Stimulated activated naive CD8-positive, alpha-beta T cell treated with anti-CD3 and anti-CD28 coated beads, Interleukin-15, Interleukin-2, amounts not matched to agents 100 U/mL and 50 U/mL, for 24 hours (primary cell): ENCODE measurements at places on chromosomes 5 and 9.
A peak's percentile ranks its signal among the peaks of the same experiment; 100 is the strongest.

DNA sequence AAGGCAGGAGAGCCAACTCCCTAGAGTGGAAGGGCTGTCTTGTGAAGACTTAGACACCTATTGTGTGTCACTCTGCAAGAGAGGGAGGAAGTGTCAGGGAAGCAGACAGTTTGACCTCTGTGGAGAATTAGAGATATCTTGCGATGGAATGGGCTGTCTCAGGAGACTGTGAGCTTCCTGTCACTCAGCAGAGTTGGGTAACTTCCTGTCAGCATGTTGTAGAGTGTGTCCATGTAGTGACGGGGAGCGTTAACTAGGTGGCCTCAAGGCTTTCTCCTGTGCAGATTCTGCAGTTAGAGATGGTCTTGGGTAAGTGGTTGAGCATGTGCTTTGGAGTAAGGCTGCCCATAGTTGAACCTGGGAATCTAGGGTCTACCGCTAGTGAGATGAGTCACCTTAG, 136.5 kb downstream of the KIF4B start:
- DNase-seq: no peak

- DNase-seq: no peak
These were observed 86.0 kb downstream of the PRDM6 start for GRCh38 chr5:123174916-123175481.

DNA sequence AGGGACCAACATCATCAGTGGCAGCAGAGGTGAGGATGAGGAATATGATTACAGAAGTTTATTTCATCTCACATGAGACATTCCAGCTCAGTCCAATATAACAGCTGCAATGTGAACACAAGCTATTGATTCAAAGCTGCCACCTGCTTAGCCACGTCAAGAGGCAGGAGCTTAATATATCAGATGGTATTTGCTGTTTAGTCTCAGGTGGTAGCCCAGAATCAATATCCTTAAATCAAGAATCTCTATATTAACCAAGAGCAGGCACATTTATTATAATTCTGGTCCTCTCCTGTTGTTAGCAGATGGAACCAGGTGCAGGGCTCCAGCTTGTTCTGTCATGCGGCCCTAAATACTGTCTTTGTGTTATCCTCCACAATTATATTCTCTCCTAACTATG, 431.6 kb downstream of the ICE1 start:
- no peak for DNase-seq

- DNase-seq: no peak
These were observed 271.6 kb upstream of the MAP3K1 start for GRCh38 chr5:56543441-56544388.

DNA sequence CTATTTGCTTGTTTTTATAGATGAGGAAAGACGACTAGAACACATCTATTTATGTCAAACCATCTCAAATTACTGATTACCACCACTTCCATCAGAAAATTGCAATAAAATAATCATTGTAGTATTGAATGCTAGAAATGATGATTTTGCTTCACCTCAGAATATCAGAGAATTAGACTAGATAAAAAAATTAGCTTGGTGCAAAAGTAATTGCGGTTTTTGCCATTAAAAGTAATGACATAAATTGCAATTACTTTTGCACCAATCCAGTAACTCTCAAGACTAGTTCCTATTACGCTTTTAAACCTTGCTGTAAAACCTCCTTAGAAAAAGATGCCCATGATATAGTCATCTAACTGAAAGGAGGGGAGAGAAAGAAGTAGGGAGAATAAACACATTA, 556.7 kb upstream of the GRIN3A start:
- DNase-seq: no peak

DNA sequence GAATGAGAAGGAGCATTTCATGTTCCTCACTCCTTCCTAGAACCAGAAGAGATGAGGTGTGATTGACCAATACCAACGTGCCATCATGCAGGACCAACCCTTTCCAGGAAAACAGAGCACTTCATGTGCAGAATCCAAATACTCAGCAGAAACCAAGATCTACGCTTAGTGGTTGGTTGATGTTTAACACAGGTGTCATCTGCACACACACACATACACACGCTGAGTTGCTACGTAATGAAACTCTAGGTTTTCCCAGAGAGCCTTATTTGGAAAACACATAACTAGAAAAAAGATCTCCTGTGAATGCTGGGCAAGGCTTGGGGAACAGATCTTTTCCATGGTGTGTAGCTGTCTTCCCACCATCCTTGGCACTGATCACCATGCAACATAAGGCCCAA, 21.1 kb upstream of the ZNF622 start:
- DNase-seq: no peak

DNA sequence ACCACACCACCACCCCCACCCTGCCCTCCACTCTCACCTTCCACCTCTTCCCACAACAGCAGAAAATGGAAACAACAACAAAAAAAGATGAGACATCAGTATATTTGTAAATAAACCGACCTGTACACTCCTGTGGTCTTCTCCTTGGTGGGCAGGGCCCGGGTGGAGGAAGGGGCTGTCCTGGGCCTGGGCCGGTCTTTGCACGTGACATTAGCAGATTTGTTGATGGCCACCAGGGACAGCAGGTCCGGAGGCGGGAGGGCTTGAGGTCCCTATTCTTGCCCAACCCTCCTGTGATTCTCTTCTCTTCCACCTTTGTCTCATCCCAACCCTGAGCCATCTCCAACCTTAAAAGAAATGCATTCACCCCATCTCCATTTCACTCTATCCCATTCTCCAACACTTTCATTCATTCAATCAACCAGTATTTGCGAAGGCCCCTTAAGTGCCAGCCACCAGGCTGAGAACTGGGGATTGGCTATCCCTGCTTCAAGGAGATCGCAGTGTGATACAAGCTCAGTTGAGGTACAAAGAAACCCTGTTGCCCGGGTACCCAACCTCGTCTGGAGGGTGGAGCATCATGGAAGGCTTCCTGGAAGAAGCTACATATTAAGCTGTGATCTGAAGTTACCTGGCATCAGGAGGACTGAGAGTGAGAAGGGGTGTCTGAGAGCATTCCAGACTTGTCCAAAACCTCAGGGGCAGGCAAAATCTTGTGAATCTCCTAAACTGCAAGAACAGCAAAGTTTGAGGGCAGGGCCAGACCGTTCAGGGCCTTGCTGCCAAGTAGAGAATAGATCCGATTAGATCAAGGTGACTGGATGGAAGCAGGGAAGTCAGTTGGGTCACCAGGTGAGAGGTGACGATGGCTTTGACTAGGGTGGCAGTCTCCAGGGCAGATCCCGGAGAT, 87.4 kb downstream of the LMX1B start:
- no peak for DNase-seq

DNA sequence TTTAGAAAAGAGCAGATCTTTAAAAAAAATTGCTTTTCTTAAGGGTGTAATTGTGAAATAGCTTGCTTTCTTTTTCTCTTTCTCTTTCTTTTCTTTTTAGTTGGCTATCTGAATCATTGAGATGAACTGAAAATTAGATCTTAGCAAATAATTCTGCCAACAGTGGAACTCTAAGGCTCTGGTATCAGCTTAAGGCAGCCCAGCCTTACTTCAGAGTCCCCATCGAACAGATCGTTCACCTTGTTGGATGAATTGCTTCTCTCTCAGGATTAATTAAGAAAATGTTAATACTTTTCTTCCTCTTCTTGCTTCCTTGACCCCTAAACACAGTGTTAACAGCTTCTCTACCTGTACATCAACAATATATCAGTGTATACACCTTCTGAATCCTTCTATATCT, 92.1 kb downstream of the ZCCHC7 start:
- DNase-seq: no peak

- DNase-seq: peak; percentile 54
These were observed 8.0 kb downstream of the B4GALT1 start for GRCh38 chr9:33158843-33159776.

DNA sequence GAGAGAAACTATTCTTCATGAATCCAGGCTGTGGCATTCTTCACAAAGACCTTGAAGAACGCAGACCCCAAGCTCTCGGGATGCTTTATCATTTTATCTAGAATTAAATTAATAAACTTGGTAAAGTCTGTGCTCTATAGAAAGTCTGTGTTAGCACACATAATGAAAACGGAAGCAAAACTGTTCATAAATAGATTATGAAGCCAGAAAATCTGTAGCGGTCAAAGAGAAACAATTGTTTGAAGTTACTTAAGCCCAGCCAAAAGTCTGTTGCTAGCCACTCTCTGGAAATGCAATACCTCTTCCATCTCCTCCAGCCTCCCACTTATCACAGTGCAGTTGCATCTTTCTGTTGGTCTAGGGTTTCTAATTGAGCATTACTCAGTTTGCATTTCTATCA, 375.9 kb downstream of the KIF4B start:
- DNase-seq: no peak

DNA sequence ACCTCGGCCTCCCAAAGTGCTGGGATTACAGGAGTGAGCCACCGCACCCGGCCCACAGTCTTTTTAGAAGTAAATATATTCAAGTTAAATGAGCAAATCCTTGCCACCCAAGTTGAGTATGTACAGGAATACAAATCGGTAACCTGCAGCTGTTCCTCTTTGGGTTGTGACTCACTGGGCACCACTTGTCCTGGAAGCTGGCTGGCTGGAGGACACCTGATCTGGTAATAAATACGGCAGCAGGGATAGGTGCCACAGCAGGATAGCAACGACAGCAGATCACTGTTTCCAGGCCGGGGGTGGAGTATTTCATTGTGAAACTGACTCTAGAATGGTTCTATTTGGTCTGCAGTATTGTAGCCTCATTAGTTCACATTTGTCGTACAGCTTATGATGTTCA, 35.7 kb upstream of the SLC36A2 start:
- DNase-seq: no peak

GRCh38 chr5:16461026-16461425, 4.6 kb downstream of the ZNF622 start:
- no peak for DNase-seq

GRCh38 chr5:125199373-125199772, 452.9 kb upstream of the ZNF608 start:
- no peak for DNase-seq

DNA sequence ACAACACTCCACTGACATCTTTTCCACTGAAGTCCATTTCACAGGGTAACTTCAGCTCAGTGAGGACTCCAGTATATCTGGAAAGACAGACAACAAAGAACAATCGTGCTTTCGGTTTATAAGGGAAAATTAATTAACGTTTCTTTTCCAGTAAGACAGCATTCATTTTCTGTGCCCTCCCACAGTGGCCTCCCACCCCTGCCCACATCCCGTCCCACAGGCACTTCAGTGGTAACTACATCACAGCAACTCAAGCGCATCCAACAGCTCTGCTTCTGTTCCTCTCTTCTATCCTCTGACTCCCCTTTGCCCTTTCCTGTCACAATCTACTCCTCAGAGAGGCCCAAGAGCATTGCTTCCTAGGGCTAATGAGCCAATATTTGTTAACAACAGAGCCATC, 40.3 kb downstream of the GLDC start:
- peak; percentile 6 for DNase-seq

- no peak for DNase-seq
These were observed 6.5 kb downstream of the SLC35A4 start for GRCh38 chr5:140571105-140571504.

DNA sequence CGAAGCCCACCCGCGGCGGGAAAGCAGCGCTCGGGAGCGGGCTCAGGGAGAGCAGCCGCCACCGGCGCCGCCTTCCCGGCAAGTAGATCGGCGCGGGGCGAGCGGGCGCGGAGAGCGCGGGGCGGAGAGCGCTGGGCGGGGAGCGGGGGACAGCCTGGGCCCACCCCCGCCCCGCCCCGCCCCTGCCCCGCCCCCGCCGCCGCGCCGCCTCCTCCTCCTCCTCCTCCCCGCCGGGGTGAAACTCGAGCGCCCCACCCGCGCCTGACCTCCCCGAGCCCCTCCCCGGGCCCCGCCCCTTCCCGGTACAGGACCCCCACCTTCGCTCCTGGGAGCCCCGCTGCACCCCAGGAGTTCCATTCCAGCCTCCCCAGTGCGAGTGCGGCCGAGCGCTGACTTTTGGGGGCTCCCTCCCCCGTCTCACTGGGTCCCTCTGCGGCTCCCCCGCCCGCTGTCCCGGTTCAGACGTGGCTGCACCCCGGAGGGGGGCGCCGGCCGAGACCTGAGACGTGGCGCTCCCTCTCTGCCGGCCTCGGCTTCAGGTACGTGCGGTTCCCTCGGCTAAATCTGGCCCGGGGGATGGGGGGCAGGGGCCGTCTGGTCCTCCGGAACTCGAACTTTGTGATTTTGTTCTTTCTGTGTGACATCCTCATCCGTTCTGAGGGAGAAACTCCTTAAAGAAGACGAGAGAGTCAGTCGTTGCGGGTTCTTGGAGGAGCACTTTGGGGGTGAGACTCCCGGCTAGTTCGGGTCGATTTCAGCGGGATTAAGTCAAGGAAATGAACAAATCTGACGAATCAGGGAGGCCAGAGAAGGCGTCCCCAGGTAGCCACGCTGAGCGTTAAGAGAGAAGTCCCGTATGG, at the start of gene SEMA5A:
Gene SEMA5A, minus strand, starts transcription at position 84 of the 860 bp plus-strand sequence. CDS start 166,129 bp downstream, outside the sequence.
- no peak for DNase-seq

- no peak for DNase-seq
These were observed 3.2 kb downstream of the HNRNPH1 start for GRCh38 chr5:179620293-179620692.

DNA sequence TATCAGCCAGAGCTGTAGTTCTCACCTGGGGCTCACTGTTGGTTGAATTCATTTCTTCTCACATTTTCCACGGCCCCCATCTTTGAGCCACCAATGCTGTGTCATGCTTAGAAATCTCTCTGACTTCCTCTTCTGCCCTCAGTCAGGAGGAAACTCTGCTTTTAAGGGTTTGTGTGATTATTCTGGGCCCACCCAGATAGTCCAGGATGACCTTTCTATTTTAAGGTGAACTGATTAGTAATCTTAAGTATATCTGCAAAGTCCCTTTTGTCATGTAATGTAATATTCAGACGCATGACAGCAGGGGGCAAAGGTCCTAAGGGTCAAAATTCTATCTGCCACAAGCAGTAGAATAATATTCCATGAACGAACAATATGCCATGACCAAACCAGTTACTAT, 88.4 kb downstream of the AK8 start:
- DNase-seq: no peak

DNA sequence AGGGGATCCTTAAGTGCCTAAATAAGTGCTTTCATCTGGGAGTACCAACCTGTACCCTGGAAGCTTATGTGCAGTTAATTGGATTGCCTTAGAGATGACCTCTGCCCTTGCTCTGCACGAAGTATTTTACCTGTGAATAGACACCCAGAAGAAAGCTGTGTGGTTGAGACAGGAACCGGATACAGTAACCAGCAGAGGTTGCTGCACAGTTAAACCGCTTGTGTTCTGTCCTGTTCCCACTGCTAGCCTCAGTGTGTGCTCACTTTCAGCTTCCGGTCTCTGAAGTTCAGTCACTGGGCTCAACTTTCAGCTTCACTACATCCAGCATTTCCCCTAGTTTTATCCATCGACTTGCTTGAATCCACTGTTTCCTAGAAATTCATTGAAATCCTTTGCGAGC, 185.3 kb downstream of the FAM170A start:
- no peak for DNase-seq

- no peak for DNase-seq
These were observed 60.4 kb upstream of the SPRY4 start for GRCh38 chr5:142385194-142385593.

DNA sequence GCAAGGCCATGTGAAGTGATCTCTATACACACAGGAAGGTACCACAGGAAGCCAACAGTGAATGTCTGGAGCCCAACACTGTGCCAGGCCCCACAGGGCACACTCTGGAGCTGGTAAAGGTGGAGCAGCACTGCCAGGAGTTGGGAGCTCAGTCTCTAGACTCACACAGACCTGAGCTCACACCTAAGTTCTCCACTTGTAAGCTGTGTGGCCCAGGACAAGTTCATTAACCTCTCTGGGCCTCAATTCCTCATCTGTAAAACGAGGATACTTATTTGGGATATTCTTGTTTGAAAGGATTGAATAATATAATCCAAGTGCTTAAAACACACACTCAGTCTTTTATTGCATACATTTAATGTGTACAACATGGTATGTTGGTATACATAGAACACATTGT, 60.6 kb upstream of the IQGAP2 start:
- no peak for DNase-seq
